Epithelial cell of proximal tubule (primary cell): ENCODE measurements at places on chromosomes 5 and 9.

GRCh38 chr5:140351609-140352334, 5.4 kb upstream of the HBEGF start:
- DNase-seq: no peak

DNA sequence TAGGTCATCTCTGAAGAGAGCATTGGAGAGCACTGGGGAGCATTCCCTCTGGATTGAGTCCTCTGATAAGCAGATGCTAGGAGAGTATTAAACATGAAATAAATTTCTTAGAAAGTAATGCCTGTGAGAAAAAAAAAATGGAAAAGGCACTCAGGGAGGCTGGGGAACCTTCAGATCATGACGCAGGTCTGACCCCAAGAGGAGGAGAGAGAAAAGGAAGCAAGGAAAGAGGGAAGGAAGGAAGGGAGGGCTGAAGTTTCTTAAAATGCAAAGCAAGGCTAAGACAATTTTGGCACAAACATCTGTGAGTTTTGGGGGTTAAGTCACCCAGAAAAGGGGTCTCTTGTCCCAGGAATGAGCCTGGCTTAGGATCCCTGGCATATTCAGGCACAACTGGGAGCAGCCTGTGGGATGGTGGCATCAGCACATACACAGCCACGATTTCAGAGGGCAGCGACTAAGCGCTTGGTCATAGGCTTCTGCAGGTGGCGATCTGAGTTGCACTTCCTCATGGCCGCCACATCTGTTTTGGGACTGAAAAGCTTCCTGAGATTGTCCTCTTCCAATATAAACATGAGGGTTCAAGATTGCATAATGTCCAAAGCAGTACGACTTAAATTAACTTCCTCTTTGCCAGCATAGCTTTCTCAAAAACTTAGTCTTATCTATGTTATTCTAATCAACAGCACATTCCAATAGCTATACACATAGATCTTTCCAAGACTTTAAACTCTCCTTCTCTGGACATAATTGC, 692.7 kb downstream of the DNAH5 start:
- no peak for DNase-seq

GRCh38 chr5:149940077-149940574, 4.5 kb downstream of the PDE6A start:
- no peak for DNase-seq

- DNase-seq: no peak
These were observed 181.3 kb upstream of the ZNF608 start for GRCh38 chr5:124927735-124928134.

GRCh38 chr9:69471433-69471832, 146.4 kb downstream of the ENTREP1 start:
- DNase-seq: peak; percentile 36

DNA sequence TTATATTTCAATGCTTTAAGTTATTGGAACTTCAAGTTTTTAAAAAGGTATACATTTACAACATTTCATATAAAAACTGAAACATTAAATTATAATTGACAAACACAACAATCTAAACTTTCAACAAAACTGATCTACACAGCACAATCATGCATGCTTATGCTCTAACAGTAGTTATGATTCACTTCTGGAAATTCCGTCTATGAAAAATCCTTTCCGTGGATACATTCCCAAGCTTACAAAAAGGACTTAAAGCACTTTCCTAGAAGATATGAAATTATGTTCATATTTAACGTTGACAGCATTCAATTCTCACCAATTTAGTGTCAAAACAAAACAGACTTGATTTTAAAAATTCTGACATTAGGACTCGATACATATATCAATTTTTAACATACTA, 3.7 kb downstream of the HNRNPH1 start:
- DNase-seq: no peak

- no peak for DNase-seq
These were observed 72.6 kb downstream of the ENTREP1 start for GRCh38 chr9:69397384-69398214.

DNA sequence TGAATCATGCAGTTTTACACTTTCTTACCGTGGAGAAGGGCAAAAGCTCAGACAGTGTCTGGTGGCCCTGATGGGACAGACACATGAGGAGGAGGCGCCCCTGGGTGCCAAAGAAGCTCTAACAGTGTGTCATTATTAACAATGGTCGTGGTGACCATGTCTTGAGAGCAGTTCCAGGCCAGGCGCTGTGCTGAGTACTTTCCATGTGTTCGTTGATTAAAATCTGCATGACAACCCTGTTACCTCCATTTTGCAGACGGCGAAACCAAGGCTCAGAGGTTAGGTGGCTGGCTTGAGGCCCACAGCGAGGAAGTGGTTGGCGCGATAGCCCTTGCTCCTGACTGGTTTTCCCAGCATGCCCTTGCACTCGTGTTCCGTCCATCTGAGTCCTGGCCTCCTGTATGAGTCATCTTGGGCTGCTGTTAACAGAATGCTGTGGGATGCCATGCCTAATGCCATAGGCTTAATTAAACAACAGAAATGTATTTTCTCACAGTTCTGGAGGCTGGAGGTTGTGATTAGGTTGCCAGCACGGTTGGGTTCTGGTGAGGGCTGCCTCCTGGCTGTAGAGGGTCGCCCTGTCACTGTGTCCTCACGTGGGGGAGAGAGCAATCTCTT, 92.0 kb downstream of the AMBP start:
- DNase-seq: no peak

DNA sequence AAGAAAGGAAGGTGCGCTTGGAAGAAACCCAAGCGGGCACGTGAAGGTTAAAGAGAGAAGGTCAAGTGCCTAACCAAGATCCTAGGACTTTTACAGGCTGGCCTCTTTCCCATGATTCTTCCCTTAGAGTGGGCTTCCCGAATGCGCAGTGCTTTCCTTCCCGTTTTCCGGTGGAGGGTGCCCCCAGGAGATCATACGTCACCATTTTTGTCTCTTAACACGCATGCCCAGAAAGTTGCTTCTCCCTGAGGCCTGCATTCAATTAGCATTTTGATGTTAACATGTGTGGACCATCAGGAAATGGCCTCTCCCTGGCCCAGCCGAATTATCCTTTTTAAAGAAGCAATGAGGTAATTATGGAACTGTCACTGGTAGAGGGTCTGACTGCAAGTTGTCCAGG, 1.9 kb upstream of the RUSC2 start:
- DNase-seq: no peak

DNA sequence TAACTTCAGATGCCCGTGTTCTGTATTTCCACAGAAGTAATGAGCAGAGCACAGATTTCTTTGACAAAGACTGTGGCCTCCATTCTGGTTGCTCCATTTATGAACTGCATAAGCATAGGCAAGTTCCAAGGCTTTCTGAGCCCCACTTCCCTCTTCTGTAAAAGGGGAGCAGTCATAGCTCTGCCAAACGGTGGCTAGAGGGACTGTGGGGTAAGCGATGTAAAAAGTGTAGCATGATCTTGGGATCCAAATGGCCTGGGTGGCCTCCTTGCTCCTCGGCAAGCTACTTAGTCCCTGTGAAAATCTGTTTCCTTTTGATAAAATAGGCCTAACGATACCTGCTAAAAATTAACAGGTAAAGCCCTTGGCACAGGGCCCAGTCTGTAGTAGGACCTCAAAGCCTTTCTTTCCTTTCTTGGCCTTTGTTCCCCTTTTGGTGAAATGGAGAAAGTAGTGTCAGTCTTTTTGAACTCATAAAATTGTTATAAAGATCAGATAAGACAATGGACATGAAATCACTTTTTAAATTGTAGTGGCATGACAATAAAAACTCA, 646.6 kb downstream of the ACTL7B start:
- DNase-seq: no peak

DNA sequence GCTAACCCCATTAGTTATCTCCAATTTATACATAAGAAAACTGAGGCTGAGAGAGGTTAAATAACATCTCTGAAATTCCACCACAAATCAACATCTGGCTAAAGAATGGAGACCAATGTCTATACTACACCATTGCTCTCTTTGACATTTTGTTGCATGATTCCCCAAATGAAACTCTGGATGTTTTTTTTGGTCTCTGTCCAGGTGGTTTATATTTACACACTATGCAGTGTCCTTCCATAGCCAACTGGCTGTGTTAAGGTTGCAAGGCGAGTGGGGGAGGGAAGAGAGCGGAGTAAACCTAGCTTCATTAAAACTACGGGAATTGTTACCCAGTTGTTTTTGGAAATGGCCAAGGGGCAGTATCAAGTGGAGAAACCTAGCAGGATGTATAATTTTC, 67.2 kb downstream of the KIF4B start:
- DNase-seq: no peak

- DNase-seq: no peak
These were observed 74.9 kb upstream of the RFX3 start for GRCh38 chr9:3600672-3601071.
